ENCODE measurements at places on chromosomes 4 and X.

DNA sequence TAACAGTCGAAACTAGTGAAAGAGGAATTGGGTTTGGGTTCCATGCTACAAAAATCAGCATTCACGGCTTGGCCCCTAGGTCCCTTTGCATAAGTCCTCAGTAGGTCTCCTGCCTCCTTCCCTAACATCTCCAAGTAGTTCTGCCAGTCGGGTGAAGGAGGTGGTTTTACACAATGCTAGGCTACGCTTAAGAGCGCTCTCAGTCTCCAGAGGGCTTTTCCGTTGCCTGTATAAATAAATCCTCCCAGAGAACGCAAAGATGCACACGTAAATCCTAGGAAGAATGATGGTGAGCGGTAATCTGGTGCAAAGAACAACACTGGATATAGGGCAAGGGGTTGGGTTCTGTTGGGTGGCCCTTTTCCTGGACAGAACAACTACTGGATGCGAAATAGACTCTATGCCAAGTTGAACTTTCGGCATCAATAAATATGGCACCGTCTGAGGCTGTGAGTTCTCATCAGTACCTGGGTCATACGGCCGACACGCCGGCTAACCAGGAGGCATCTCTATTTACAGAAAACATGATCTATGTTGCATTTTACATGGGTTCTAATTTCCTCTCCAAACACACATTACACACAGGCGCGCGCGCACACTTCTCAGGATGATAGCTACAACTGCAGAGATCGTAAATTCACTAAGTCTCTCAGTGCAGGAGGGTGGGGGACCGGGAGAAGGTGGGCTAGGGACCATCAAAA lies 1.3 kb downstream of the CAMK2D start:
- DNase-seq = peak; percentile 6

- no peak for DNase-seq
Observed at GRCh38 chr4:183297675-183298074, 22.4 kb downstream of the CLDN22 start.

DNA sequence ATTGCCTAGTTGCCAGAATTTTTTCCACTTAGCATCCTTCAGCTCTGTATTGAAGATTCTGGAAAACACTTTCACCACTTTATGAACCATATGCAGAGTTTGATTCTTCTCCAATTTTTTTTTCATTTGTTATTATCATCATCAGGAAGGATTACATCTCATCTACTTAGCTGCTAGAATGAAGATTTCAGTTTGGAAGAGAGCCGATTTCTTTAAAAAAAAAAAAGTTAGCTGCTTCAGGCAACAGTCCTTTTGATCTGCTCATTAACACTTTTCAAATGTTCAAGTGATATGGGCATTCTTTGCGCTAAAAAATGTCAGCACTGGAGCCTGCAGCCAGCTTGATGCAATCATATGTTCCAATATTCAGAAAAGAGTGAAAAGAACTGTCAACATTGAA lies 76.2 kb downstream of the ANTXR2 start:
- no peak for DNase-seq

DNA sequence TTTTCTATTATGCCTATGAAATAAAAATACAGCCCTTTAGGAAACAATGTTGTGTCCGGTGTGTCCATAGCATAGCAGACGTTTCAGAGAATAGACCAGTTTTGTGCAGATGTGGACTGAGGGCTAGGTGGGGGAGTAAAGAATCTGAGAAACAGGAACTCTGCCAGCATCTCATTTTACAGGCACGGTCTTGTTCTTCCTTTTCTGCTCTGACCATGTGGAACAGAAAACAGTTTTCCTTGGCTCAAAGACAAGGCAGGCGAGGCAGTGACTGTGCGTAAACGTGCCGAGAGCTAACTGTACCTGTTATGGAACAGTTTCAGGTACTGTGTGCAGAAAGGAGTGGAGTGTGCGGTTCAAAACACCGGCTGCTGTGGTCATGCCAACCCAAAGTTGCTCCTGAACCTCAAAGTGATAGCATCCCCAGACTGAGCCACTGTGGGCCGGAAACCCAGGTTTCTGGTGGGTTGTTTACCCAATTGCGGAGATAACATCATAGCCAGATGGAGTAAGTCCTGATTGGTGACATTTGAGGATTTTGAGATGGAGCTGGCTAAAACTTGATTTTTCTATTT lies 20.2 kb downstream of the CNGA2 start:
- DNase-seq = no peak

DNA sequence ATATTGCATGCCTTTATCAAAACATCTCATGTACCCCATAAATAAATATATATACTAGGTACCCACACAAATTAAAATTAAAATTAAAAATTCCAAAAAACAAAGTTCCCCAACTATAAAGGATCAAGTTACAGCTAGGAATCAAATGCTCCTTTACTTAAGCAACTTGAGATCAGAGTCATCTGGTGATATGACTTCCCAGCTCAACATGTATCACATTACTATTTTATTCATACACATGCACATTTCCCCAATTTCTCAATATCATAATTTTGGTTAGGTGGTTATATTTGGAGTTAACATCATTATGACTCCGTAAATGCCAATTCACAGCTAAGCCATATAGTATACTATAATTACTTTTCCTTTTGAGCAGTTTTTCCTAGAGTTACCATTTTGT lies 60.9 kb downstream of the CLOCK start:
- DNase-seq = no peak

DNA sequence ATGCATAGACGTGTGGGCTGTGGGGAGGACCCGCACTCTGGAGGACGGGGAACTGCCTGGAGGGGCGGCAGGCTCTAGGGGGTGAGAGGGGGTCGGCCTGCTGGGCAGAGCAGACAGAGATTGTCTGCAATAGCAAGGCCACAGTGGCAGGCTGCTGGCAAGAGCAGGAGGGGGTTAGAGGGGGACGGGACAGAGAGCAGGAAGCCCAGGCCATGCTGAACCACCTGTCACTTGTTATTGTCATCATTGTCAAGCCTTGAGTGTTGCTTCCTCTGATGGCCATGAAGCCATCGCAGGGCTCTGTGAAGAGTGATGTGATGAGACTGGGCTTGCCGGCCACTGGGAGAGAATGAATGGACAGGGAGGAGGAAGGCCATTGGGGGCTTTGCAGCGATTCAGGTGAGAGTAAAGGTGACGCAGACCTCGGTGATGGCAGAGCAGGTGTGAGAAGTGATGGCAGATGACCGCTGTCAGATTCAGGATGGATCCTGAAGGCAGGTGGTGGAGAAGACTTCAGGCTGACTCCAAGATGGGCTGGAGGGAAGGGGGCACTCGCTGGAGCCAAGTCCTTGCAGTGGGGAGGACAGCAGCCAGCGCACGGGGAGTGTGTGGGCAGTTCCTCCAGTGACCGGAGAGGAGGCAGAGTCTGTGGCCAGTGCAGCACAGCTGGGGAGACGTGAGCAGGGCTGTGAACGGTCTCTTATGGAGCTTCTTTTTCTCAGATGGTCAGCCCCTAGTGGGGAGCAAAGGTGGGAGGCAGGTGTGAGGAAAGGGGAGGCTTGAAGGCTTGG lies 43.6 kb downstream of the HTT-AS start:
- no peak for DNase-seq
